ENCODE measurements at places on chromosomes 12 and 14. TPM values are rescaled to one million over a fixed set of nuclear protein-coding genes. Genes with fewer than 3 reads are reported as not detected.

Gene MTERF2
- 10.4 TPM for total RNA-seq

Gene SYCP3
- total RNA-seq, result 0.36 TPM

Gene LMO3
- total RNA-seq, result 10.6 TPM

Gene KRT79
- total RNA-seq, result not detected

Gene KRT74
- total RNA-seq, result not detected

Gene ZFYVE26
- 22.8 TPM for total RNA-seq

Gene FAM181A
- total RNA-seq, result not detected

Gene INHBE
- 3.4 TPM for total RNA-seq
